Right cardiac atrium (tissue), 5 donors: ENCODE measurements at places on chromosomes 13 and 19. TPM values are rescaled to one million over a fixed set of nuclear protein-coding genes. Genes with fewer than 3 reads are reported as not detected.

DNA sequence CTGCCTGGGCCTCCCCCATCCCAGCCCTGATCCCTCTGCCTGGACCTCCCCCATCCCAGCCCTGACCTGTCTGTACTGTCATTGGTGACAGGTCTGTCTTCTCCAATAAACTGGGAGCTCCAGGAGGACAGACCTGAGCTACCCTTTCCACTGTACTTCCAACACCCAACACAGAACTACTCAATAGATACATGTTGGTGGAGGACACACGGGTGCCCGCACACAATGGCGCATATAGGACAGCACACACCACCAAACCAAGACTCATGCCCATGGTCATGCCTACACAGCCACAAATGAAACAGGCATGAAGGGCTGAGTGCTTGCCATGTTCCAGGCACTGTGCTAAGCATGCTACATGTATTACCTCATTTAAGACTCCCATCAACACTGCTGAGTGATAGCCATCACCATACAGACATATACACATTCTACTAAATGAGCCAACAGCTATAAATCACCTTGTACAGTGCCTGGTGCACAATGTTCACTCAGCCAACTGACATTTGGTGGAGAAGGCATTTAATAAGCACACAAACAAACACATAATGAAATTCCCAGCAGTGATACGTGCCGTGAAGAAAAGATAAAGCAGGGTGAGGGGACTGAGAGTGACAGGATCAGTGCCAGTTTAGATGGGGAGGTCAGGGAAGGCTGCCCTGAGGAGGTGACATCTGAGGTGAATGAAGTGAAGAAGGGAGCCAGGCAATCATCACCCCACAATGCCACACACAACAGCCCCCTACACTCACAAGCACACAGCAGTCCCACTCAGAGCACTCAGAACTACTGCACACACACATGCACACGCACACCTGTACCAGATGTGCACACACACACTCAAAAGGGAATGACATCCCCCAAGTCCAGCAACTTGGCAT is 857 bp downstream of the POU2F2 start:
- no peak for DNase-seq

GRCh38 chr19:6070720-6071485 is 39.4 kb downstream of the RFX2 start:
- no peak for DNase-seq

GRCh38 chr19:40619333-40620160 is 18.4 kb downstream of the LTBP4 start:
- peak; percentile 21 for DNase-seq

GRCh38 chr19:12872941-12873890 is 8.0 kb downstream of the DNASE2 start:
- peak; percentile 62 for DNase-seq

DNA sequence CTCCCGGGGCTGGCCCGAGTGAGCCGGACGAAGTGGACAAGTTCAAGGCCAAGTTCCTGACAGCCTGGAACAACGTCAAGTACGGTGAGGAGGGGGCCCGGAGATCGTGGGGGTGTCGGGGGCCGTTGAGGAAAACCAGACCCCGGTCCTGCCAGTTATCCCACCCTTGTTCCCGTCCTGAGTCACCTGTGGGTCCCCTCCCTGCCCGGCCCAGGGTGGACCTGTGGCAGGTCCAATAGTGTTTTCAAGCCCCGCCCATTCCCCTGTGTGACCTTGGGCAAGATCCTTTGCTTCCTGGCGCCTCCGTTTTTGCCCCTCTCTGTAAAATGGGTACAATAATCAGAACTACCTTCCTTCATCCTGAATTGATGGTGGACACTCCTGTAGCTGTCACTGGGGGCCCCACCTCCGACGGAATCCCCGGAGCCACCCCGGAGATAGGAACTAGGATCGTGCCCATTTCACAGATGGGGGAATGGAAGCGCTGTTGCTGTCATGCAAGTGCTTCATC is 593 bp downstream of the ATG4D start:
- peak; percentile 69 for DNase-seq

The ACER1 gene
- not detected for total RNA-seq

- DNase-seq = no peak
Observed at GRCh38 chr19:17225053-17225452, 973 bp upstream of the OCEL1 start.

DNA sequence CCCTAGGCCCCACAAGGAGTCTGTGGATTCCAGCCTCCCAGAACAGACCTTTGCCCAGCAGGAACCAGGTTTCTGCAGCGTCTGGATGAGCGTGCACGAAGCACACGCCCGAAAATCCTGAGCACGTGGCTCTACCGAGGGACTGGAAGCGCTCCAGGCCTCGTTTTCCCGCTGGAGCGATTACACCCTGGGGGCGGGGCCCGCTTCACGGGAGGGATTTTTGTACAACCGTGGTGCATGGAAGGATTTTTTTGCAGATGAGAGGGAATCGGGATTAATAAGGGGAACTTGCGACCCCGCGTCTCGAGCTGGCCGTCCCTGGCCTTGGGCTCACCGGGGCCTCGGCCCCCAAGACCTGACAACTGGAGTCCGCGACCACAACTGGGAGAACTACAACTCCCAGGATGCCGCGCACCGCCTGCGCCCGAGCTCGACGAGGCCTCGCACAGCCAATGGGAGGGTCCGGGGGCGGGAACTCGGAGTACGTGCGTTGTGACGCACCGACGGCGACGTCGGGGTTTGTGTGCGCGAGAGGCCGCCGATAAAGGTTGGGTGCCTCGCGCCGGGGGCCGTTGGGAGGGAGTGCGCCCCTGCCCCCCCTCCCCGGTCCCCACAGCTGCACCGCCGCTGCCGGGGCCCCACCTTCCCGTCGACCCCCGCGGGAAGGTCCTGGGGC is at the start of gene ZNF628:
Gene ZNF628, plus strand, starts transcription at position 518 of the 676 bp plus-strand sequence. CDS start 3,294 bp downstream, outside the sequence.
- peak; percentile 99 for DNase-seq

- no peak for DNase-seq
Observed at GRCh38 chr13:83221256-83221655, 661.0 kb downstream of the SLITRK1 start.

The UNC13A gene
- total RNA-seq = not detected

The ZNF582 gene
- 5.4 TPM for total RNA-seq

DNA sequence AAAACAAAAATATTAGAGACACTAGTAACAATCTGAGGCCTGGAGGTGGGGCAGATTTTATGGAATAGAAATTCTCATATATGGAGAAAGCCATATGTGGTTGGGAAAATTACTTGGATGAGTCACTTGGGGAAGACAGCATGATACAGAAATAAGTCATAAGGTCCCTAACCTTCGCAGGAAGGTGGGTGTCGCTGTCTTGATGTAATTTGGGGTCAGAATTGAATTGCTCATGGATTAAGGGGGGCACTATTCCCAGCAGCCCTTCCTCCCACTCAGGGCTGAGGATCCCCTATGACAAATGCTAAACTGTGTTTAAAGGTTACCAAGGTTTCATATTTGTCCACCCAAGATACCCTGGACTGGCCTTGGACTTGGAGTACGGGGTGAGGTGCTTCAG is 5.0 kb downstream of the RDH8 start:
- no peak for DNase-seq

The FFAR2 gene
- total RNA-seq = not detected

The ICAM4 gene
- 0.46 TPM for total RNA-seq

GRCh38 chr13:114315074-114315785 is 927 bp downstream of the CHAMP1 start:
- DNase-seq = no peak

- no peak for DNase-seq
Observed at GRCh38 chr19:38793177-38793576, 4.2 kb downstream of the LGALS7B start.

- DNase-seq = no peak
Observed at GRCh38 chr13:71964491-71965100, 97.6 kb upstream of the DACH1 start.

- DNase-seq = no peak
Observed at GRCh38 chr13:88866195-88866594, 1195.0 kb downstream of the SLITRK5 start.

DNA sequence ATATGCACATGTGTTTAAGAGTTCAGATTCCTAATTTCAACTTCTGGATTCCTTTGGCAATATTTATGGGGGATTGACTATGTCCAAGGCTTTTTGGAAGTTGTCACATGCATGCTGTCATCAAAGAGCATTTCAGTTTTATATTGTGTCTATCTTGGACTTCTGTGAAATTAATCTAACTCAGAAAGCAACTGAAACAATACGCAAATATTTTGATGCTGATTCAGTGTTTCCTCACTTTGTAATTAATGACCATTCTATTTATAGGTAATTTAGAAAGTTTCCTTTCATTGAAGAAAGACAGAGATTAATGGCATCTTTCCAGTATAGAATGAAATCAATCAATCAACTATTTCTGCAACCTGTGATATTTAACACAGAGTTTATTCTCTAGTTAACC is 550.1 kb downstream of the PCDH9 start:
- no peak for DNase-seq

GRCh38 chr13:112065521-112065866 is 1.5 kb upstream of the SOX1 start:
- DNase-seq = no peak

The WDR83 gene
- 6.3 TPM for total RNA-seq

The RNF17 gene
- not detected for total RNA-seq

- no peak for DNase-seq
Observed at GRCh38 chr19:35847911-35848310, 4.4 kb downstream of the NPHS1 start.

The GRIN2D gene
- total RNA-seq = 0.44 TPM

GRCh38 chr19:30781519-30781918 is 409.3 kb downstream of the ZNF536 start:
- DNase-seq = peak; percentile 31

DNA sequence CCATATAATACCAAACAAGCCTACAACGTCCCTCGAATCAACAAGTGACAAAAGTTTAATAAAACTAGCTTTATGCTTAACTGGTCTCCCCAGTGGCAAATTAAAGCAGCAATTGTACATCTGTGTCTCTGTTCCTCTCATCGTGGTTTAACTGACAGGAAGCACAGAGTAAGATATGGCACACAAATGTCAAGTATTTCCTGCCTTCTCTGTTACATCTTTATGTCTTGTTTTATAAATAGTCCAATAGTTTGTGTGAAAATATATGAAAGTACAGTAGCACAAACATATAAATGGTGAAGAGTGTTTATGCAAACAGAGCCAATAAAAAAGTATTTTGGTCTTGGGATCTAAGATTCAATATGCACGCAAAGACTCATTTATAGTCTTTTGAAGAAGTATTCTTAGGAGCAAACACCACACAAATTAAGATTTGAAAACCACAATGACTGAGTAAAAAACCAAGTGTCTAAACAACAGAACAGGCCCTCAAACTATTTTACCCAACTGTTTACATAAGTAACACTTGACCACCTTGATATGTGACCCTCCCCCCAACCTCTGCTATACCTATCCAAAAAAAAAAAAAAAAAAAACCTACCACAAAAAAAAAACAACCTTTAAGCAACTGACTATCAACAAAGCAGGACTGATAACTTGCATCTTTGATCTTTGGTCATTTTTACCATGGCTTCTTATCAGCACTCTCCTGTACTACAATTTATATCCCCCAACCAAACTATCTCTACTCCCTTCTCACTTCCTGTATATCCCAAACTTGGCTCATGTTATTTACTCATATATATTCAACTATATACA is 14.0 kb downstream of the ELF1 start:
- no peak for DNase-seq

GRCh38 chr19:1758959-1759903 is 5.9 kb downstream of the ONECUT3 start:
- DNase-seq = no peak

DNA sequence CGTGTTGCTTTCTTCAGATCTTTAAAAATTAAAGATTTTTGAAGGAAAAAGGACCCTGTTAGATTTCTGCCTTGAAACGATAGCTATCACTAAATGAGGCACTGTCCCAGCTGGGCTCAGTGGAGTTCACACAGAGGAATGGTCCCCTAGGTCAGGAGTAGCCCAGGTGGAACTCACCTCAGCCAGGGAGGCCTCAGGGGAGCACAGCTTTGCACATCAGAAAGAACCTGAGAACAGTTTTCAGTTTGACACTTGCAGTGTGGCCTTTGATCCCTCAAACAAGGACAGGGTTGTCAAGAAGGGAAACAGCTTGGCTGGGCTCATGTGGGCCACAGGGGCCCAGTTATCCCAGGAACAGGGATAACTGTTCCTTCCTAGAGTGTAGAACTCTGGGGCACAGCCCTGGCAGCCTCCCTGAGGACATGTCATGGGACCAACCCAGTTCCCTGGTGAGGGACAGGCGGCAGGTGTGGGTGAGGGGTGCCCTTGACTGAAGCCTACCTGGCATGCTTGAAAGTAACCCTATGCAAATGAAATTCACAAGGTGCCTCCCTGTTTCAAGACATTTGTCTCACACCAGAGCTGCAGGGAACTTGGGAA is 59.4 kb downstream of the CHST8 start:
- peak; percentile 22 for DNase-seq

The DAND5 gene
- total RNA-seq = 9.2 TPM

The TMTC4 gene
- 8.2 TPM for total RNA-seq

The ZIC2 gene
- total RNA-seq = not detected

The SPRY2 gene
- total RNA-seq = 36.1 TPM

DNA sequence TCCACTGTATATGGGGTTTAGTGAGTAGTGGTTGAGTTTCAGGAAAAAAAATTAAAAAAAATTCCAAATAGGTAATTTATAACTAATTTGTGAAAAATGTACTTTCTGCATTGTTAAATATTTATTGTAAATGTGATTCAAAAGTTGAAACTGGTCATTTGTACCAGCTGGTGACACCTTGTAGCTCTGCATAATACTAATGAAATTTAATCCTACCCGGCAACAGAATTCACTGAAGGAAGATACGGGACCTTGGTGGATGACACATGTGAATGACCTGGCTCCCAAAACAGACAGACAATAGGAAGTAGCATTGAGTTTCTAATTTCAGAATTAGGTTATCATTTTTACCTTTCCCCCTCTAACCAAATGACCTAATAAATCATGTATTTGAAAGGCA is 73.8 kb downstream of the SLITRK6 start:
- no peak for DNase-seq

GRCh38 chr13:44464471-44464870 is 90.8 kb downstream of the SERP2 start:
- DNase-seq = no peak

The NCCRP1 gene
- total RNA-seq = not detected

DNA sequence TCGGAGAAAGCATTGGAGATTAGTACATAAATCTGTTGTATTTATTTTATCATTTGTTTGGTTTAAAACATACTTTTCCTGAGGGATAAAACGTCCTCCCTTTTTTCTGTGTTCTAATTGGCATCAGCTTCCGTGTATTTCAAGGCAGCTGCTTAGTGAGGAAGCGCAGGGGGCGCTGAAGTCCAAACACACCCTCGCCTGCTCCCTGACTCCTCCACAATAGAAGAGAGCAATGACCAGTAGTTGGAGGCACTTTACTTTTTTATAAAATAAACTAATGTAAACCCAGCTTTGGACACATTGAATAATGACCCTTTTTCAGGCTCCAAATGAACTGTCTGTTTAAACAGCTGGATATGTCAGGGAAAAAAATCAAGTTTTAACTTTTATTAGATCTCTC is 79.9 kb downstream of the RNASEH2B start:
- no peak for DNase-seq
